Nephron progenitor cell (in vitro differentiated cells): ENCODE measurements at places on chromosomes 11 and 22.

GRCh38 chr11:8828580-8829361 lies 82.2 kb upstream of the AKIP1 start:
- no peak for DNase-seq

GRCh38 chr11:30192620-30193019 lies 38.2 kb upstream of the FSHB start:
- DNase-seq = no peak

- peak; percentile 7 for DNase-seq
These were observed 27.5 kb upstream of the MTNR1B start for GRCh38 chr11:92941676-92942571.

GRCh38 chr11:78615724-78616123 lies 41.1 kb upstream of the NARS2 start:
- no peak for DNase-seq

GRCh38 chr11:980438-981357 lies 55.0 kb downstream of the AP2A2 start:
- DNase-seq = no peak

GRCh38 chr11:128187835-128188234 lies 399.5 kb downstream of the ETS1 start:
- no peak for DNase-seq

- no peak for DNase-seq
These were observed 20.6 kb downstream of the PHF21A start for GRCh38 chr11:46100670-46101069.

GRCh38 chr11:14386081-14386480 lies 27.1 kb upstream of the RRAS2 start:
- no peak for DNase-seq

- DNase-seq = no peak
These were observed 523.0 kb downstream of the METTL15 start for GRCh38 chr11:28631148-28631547.

- DNase-seq = no peak
These were observed 60.7 kb downstream of the CDKN1C start for GRCh38 chr11:2824851-2825250.

DNA sequence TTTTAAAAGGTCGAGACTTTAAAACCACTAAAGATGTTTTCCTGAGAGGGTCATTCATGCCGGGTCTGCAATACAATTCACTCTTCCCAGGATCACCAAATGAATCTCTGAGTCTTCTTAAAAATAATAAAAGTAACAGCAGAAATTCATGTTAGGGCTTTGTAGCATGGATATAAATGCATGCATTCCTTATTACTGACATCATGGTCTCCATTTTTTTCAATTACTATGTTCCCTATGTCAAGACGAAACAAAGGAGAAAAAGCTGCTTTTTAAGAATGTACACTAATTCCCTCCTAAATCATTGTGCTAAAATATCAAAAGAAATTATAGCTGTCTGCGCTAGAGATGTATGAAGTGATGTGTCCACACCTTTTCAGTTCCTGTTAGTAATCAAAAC lies 789.9 kb upstream of the LRRC4C start:
- no peak for DNase-seq

- DNase-seq = peak; percentile 23
These were observed 678 bp upstream of the RANGAP1 start for GRCh38 chr22:41286639-41287091.

DNA sequence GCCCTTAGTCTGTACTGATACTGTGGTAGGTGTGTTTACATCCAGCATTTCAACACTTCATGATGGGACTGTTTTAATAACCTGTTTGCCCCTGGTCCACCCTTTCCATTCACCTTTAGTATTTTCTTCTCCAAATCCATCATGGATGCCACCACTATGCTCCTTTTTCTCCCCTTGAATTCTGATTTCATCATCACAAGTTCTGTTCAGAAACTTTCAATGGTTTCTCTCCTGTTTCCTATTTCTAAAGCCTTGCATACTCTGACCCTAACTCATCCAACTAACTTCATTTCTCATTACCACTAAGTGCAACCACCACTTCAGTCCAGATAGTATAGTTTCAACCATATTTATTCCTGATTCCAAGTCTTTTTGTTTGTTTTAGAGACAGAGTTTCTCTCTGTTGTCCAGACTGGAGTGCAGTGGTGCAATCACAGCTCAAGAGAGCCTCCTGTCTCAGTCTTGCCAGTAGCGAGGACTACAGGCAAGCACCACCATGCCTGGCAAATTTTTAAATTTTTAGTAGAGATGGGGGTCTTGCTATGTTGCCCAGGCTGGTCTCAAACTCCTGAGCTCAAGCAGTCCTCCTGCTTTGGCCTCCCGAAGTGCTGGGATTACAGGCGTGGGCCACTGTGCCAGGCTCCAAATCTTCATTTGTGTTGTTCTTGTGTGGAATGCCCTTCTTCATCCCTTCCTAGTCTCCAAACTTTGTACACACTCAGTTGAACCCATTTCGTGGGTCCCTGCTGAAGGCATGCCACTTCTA lies 1.2 kb upstream of the LIN7C start:
- no peak for DNase-seq

DNA sequence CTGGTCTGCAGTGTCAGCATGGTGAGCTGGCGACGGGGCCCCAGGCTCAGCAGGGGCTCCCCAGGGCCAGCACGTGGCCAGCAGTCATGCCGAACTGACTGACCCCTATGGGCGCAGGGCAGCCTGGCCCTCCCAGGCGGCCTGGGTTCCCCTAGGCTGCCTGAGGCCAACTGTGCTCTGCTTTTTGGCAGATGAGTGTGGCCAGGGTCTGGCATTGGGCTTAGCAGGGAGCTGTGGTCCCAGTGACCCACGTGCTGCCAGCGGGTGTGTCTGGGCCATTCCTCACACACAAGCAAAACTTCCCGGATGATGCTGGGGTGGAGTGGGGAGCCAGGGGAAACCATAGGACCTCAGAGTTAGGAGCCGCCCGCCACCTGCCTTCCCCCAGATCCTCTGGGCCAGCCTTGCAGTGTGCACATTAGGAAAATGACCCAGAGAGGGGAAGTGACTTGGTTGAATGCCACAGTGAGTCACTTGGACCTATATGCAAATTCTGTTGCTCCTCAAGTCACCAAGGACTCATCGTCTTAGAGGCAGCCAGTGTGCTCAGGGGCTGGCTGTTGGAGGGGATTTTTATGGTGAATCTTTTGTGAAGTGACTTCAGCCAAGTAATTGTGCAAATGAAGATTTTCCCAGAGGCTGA lies 6.5 kb downstream of the ADORA2A start:
- DNase-seq = no peak

DNA sequence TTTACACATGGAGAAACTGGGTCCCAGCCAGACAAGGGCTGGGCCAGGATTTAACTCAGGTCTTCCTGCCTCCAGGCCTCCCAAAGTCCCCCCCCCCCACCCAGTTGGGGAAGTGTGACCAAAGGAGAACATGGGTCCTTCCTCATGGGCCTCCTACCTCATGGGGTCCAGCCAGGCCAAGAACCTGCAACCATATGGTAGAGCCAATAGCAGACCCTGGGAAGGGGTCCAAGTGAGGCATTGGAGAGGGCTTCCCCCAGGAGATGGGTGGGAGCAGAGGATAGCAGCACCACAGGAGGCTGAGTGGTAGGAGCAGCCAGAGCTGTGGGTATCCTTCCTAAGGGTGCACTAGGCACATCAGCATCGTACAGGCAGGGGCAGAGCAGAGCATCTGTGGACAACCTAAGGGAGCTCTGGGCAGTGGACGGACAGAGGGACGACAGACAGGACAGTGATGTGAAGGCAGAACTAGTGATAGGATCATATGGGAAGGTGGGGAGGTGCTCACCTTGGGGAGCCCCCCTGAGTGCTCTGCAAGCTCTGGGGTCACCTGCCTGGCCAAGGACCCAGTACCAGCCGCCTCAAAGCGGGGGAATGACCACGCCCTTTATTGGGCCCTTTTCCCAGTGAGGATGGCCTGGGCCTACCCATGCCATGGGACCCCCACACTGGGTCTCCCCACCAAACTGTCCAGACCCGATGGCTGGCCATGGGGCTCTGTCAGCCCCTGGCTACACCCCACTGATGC lies 4.5 kb downstream of the ARVCF start:
- no peak for DNase-seq
